ENCODE measurements at places on chromosomes 16 and 17.

DNA sequence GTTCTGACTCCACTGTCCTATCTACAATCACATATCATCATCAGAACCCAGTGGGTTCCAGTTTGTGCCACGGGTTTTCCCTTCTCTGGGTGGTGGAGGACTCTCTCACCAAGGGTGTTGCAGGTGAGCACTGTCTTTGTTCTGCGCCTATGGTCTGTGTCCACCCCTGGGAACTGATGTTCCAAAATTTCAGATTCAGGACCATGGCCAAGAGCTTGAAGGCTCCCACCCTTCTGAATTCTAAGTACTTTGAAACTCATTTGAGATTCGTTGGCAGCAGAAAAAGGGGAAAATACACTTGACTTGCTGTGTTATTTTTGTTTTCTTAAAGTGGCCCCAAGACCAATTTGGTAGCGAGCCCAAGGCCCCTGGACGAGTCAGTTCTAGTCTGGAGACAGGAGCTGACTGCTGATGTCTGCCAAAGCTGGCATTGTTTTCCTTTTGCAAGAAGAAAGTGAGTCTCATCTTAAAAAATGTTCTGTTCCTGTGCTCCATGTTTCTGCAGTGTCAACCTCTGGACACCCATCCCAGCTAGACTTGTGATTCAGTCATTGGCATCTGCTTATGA is 310.9 kb downstream of the HAPSTR1 start:
- peak; percentile 31 for DNase-seq

- no peak for DNase-seq
These were observed 3.9 kb upstream of the NLRC5 start for GRCh38 chr16:56985288-56985961.

GRCh38 chr17:17757956-17758845 is 76.9 kb downstream of the RAI1 start:
- no peak for DNase-seq

GRCh38 chr16:71297341-71297634 is 8.1 kb upstream of the CMTR2 start:
- DNase-seq = no peak

DNA sequence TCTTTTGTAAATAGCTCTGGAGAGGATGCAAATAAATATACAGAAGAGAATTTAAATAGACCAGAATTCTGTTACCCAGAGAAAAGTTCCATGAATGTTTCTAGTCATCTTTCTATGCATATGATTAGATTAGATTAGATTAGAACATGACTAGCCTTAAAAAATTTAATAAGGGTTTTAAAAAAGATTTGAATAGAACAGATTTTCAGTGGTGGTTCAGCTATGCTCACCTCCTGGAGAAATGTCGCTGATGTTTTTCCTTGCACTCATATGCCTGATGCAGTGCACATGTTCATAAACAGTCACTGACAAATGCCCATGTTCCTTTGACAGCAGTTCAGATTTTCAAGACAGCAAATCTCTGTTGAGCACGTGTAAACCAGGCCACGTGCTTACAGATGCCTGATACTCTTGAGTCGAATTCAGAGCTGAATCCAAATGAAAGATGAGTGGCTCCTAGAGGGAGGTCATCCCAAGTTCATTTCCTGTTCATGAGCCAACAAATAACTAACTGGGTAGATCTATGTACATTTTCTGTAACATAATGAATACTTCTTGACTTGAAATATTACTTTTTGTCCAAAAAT is 19.9 kb upstream of the RAB11FIP4 start:
- peak; percentile 28 for DNase-seq

GRCh38 chr17:80463784-80464400 is 12.5 kb downstream of the NPTX1 start:
- DNase-seq = no peak

DNA sequence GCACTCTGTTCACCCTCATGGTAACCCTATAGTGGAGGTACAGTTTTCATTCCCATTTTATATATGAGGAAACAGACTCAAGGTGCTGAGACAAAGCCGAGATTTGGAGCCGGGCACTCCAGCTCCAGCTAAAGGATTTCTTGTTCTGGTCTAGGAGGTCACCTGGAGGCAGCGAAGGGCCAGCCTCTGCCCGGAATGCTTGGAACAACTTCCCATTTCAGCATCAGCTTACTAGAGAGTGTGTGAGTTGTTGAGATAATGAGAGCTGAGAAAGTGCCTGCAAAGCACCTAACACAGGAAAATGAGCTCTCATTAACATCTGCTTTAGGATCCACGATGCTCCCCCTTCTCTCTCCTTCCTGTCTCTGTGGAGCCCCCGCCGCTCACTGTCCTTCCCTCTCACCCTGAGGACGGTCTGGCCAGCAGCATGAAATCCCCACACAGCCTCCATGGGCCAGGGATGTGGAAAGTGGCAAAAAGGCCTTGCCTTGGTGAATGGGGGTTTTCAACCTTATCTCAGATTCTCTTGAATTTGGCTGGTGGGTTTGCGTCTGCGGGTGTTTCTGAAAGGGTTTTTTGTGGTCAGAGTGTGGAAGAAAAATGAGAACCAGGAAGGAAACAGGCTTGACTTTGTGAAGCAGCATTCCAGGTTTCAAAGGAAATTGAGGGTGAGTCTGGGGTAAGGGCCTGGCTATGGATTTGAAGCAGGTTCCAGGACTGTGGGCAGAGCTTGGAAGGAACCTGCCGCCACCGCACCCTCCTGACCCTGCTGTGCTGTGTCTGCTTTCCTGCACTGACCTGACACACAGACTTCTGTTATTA is 178.7 kb downstream of the FOXL1 start:
- no peak for DNase-seq

DNA sequence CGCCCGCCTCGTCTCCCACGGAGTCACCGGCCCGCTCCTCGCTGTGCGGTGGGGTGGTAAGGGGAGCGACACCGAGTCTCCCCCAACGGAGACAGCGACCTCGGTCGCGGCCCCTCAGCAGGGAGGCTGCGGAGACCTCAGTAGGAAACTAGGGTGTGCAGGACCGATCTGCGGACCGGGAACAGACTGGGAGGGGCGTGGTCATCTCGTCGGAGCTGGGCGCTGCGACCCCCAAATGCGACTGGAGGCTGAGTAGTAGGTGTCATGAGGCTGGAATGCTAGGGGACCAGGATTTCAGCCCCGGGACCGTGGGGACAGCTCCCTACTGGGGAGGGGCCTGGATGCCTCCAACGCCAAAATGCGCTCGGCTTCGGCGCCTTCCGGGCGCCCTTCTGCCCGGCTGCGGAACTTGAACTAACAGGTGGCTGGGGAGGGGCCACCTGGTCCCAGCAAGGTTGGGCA is 1.3 kb downstream of the CACNG4 start:
- DNase-seq = no peak

DNA sequence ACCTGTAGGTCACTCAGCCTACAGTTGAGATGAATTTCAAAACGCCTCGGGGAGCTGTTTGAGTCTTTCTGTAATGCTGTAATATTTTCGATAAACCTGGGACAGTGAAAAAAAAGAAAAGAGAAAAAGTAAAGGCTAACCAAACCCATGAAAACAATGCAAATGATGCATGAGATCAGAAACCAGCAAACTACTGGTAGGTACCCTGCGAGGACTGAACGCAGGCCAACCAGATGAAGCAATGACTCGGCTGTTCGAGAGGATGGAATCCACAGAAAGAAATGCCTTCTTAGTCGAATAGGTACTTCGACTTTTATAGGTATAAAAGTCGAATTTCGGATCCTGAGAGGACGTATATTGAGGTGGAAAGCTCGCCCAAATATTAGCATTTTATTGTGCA is 509 bp upstream of the ATAD5 start:
- DNase-seq = no peak

DNA sequence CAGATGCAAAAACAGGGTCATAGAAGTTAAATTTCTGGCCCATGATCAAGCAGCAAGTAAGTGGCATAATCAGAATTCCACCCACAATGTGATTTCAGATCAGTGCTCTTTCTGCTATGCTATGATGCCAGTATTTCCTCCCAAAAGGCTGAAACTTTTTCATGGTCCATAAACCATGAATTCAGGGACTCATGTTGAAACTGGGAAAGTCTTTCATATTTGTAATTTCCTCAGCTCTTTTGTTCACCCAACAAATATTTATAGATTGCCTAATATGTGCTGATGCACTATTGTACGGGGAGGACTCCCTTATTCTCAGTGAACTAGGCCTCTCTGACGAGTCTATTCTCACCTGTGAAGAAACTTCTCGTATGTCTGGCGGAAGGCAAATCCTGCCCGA is 156.3 kb downstream of the MYO1D start:
- DNase-seq = no peak

- DNase-seq = no peak
These were observed 9.2 kb upstream of the TLCD3B start for GRCh38 chr16:30040221-30040620.

GRCh38 chr16:50467943-50468748 is 80.0 kb upstream of the NKD1 start:
- peak; percentile 61 for DNase-seq

DNA sequence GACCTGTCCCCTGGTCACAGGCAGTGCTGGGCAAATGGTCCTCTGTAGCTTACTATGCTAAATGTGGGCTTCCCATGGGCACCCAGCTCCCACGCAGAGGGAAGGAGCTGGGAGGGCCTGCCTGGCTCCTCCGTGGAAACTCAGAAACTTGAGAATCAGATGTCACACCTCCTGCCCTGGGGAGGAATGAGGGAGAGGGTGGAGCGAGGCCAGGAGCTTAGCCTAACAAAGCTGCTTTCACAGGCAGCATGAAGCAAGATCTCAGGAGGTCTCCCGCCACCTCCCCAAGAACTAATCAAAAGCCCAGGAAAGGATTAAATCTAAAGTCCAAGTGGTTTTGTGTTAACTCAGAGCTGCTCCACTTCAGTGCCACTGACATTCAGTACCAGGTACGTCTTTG is 33.6 kb upstream of the XYLT2 start:
- DNase-seq = no peak

DNA sequence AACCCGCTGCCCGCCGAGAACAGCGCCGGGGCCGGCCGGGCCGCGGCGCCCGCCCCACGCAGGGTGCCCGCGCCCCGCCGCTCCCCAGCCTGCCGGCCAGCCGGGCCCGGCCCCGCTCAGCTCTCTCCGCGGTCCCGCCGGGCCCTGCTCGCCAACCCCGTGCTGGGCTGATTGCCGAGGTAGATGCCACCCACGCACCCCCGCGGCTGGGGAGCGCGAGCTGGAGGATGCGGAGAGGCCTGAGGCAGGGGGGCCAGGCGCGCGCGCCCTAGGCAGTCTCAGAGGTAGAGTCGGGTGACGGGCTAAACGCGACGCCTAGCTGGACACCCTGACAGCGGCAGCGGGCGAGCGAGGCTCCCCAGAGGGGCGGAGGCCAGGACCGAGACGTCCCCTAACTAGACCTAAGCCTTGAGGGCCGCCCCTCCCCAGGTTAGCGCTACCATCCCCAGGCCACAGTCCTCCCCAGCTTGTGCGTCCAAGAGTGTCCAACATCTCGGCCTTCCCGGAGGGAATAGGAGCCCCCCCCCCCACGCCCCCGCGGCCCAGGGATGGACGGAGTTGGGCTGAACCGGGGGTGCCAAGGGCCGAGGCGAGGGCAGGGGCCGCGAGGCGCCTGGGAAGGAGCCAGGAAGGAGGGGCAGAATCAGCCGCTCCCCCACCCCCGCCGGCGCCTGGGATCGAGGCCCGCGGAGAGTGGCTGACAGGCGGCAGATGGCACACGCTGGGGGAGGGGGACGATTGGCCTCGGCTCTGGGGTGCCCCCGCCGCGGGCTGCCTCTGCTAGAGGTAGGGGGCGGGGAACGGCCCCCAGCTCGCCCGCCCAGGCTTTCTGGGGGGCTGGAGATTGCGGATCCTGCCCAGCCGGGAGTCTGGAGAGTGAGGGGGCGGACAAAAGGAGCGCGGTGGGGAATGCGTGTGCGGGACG is 2.5 kb upstream of the ZNF423 start:
- no peak for DNase-seq

- no peak for DNase-seq
These were observed 379.8 kb downstream of the UTP18 start for GRCh38 chr17:51640108-51640622.

GRCh38 chr16:87138316-87138715 is 178.9 kb downstream of the C16orf95 start:
- no peak for DNase-seq

DNA sequence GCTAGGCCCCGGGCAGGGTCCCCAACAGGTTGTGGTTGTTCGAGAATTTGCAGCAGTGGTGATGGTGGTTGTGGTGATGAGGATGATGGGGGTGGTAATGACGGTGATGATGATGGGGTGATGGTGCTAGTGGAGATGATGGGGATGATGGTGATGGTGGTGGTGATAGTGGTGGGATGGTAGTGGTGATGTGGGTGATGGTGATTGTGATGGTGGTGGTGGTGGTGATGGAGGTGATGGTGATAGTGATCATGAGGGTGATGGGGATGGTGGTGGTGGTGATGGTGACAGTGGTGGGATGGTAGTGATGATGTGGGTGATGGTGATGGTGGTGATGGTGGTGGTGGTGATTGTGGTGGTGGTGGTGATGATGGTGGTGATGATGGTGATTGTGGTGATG is 343.3 kb downstream of the SEC14L1 start:
- DNase-seq = no peak

All from globus pallidus (tissue), 1 donor.